ENCODE measurements at places on chromosomes 2 and 18. TPM values are rescaled to one million over a fixed set of nuclear protein-coding genes. Genes with fewer than 3 reads are reported as not detected.

DNA sequence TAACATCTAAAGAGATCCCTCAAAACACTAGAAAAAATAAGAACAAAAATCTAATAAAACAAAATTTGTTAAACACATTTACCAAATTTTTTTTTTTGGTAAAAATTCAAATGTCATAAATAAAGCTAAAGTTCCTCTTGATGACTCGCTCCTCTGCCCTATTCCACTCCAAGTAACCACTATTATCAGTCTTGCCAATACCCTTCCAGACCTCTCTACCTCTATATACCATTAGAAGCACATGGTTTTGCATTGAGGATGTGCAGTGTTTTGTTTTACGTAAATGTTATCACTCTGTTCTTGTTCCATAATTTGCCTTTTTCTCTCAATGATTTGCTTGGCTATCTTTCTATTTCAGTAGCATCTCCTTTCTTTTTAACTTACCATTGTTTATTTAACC, 10.9 kb downstream of the IL1B start:
- H3K36me3 ChIP-seq, result no peaks in the 10 kb centered on the region
- no peaks in the 10 kb centered on the region for H3K4me1 ChIP-seq
- H3K27me3 ChIP-seq, result no peaks in the 10 kb centered on the region

GRCh38 chr2:119260646-119261492, 37.2 kb downstream of the STEAP3 start:
- peak; percentile 20 for DNase-seq
- H3K4me3 ChIP-seq, result no peak overlapping the region

- no peaks in the 10 kb centered on the region for H3K4me1 ChIP-seq
- no peaks in the 10 kb centered on the region for H3K36me3 ChIP-seq
Observed at GRCh38 chr2:149393614-149394013, 63.2 kb downstream of the LYPD6 start.

DNA sequence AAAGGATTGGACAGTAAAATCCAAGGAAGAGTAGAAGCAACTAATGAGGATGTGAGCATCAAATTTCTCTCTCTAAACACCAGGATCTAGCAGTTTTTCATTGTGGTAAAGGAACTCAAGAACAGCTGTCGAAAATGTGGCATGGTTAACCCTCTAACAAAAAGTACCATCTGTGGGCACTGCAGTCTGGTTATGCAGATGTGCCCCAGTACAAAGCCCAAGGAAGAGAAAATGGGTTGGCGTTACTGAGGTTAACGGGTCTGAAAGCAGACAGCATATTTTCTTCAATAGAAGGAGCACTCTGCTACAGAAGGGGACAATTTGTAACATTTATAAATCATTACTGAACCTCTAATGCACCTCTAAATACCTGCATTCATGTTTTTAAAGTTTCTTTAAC, 253.0 kb upstream of the HNRNPA3 start:
- H3K36me3 ChIP-seq, result no peaks in the 10 kb centered on the region
- no peaks in the 10 kb centered on the region for H3K4me1 ChIP-seq
- H3K27ac ChIP-seq, result no peak overlapping the region
- no peak for DNase-seq
- H3K4me3 ChIP-seq, result no peak overlapping the region

The DYNC1I2 gene
- 92.1 TPM for total RNA-seq

The KCNS3 gene
- total RNA-seq, result 20.1 TPM

The EFEMP1 gene
- total RNA-seq, result 235 TPM
